ENCODE measurements at places on chromosomes 16 and 17. TPM values are rescaled to one million over a fixed set of nuclear protein-coding genes. Genes with fewer than 3 reads are reported as not detected.
A peak's percentile ranks its signal among the peaks of the same experiment; 100 is the strongest.

DNA sequence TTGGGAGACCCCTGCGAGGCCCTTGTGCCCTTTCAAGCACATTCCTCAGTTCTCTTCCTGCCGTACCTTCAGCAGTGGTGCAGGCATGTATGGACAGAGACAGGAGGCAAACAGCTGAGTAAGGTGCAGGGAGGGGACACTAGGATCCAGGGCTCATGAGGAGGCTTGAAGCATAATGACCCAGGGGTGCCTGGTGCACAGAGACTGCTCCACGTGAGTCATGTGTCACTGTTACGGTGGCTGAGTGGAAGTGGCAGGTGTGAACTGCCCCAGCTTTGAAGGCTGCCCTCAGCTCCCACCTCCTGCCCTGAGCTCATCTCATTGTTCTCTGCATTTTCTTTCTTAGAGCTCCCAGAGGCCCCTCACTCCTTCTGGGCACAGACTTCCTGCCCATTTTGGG lies 124.8 kb downstream of the NTN1 start:
- no peaks in the 10 kb centered on the region for H3K36me3 ChIP-seq
- peaks cover 2% of the 10 kb centered on the region for H3K4me1 ChIP-seq

GRCh38 chr17:82502207-82502606 lies 17.3 kb upstream of the FOXK2 start:
- H3K4me1 ChIP-seq, result peaks cover 7% of the 10 kb centered on the region
- H3K27me3 ChIP-seq, result no peaks in the 10 kb centered on the region
- no peak for DNase-seq
- H3K27ac ChIP-seq, result no peak overlapping the region
- H3K36me3 ChIP-seq, result no peaks in the 10 kb centered on the region

- no peak overlapping the region for H3K27ac ChIP-seq
- H3K27me3 ChIP-seq, result no peaks in the 10 kb centered on the region
- H3K36me3 ChIP-seq, result no peaks in the 10 kb centered on the region
- H3K4me1 ChIP-seq, result no peaks in the 10 kb centered on the region
Measured at GRCh38 chr17:80696456-80696855, 151.8 kb downstream of the RPTOR start.

DNA sequence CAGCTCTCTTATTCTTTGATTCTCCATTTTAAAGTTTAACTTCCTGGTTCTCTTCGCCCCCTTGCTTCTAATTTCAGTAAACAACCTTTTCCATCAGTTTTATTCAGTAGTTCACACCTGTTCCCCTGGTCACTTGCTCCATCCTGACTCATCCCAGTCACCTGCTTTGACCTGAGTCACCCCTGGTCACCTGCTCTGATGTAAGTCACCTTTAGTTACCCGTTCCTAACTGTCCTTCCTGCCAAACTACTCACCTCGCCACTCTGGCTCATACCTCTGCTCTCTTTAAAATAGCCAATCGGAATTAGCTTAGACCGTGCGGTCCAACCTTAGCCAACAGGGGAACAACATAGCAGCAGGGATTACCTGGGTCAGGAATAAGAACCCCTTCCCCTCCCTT lies 4.7 kb upstream of the NLRC5 start:
- H3K36me3 ChIP-seq, result no peaks in the 10 kb centered on the region
- H3K4me1 ChIP-seq, result peaks cover 20% of the 10 kb centered on the region
- no peak overlapping the region for H3K27ac ChIP-seq
- H3K27me3 ChIP-seq, result no peaks in the 10 kb centered on the region
- no peak overlapping the region for H3K4me3 ChIP-seq

- peaks cover 34% of the 10 kb centered on the region for H3K4me1 ChIP-seq
- no peak for DNase-seq
Measured at GRCh38 chr16:67457611-67458010, 23.3 kb downstream of the ATP6V0D1 start.

- no peaks in the 10 kb centered on the region for H3K27me3 ChIP-seq
- H3K4me3 ChIP-seq, result no peak overlapping the region
- no peaks in the 10 kb centered on the region for H3K36me3 ChIP-seq
- no peak overlapping the region for H3K27ac ChIP-seq
- peak; percentile 22 for DNase-seq
Measured at GRCh38 chr16:89602273-89602951, 11.0 kb upstream of the DPEP1 start.

GRCh38 chr16:65731833-65732232 lies 610.0 kb upstream of the CDH11 start:
- no peaks in the 10 kb centered on the region for H3K36me3 ChIP-seq
- H3K4me1 ChIP-seq, result no peaks in the 10 kb centered on the region
- no peak overlapping the region for H3K27ac ChIP-seq
- H3K4me3 ChIP-seq, result no peak overlapping the region

GRCh38 chr17:77266891-77267341 lies 126.1 kb downstream of the SEC14L1 start:
- H3K4me1 ChIP-seq, result no peaks in the 10 kb centered on the region
- no peaks in the 10 kb centered on the region for H3K27me3 ChIP-seq
- no peak for DNase-seq
- no peak overlapping the region for H3K4me3 ChIP-seq
- H3K27ac ChIP-seq, result no peak overlapping the region
- H3K36me3 ChIP-seq, result no peaks in the 10 kb centered on the region

DNA sequence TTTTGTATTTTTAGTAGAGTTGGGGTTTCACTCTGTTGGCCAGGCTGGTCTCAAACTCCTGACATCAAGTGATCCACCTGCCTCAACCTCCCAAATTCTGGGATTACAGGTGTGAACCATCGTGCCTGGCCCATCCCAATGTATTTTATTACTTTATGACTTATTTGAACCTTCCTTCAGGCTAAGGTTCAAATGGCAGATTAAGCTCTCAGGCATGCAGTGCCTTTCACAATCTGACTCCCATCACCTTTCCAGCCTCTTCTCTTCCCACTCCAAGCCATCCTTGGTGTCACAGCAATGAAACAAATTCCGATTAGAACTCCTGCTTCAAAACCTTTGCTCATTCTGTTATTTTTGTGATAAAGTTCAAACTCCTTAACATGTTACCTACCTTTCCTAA lies 26.6 kb upstream of the YPEL2 start:
- H3K4me3 ChIP-seq, result no peak overlapping the region
- no peak for DNase-seq
- no peaks in the 10 kb centered on the region for H3K27me3 ChIP-seq
- H3K36me3 ChIP-seq, result no peaks in the 10 kb centered on the region

- no peaks in the 10 kb centered on the region for H3K27me3 ChIP-seq
- H3K4me3 ChIP-seq, result no peak overlapping the region
- DNase-seq, result no peak
- no peaks in the 10 kb centered on the region for H3K36me3 ChIP-seq
- H3K27ac ChIP-seq, result no peak overlapping the region
Measured at GRCh38 chr16:12458591-12459358, 344.9 kb downstream of the CPPED1 start.

DNA sequence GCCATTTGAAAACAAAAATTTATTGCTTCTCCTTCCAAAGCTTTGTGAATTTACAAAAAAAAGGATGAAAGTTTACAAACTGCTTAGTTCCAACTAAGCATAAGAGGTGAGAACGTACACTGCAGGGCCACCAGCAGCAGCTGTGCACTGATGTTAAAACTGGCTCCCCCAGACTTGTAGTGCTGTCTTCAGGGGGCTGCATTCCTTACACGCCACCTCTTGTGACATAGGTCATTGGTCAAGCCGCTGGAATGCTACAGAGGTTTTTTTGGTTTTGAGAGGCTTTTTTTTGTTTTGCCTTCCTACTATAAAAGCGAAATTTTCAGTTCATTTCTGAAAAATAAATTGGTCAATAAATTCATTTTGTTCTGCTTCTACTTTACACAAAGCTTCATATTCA lies 6.9 kb downstream of the IFT20 start:
- no peaks in the 10 kb centered on the region for H3K4me1 ChIP-seq
- H3K36me3 ChIP-seq, result peaks cover 47% of the 10 kb centered on the region
- no peak overlapping the region for H3K4me3 ChIP-seq
- H3K27me3 ChIP-seq, result no peaks in the 10 kb centered on the region
- no peak for DNase-seq

DNA sequence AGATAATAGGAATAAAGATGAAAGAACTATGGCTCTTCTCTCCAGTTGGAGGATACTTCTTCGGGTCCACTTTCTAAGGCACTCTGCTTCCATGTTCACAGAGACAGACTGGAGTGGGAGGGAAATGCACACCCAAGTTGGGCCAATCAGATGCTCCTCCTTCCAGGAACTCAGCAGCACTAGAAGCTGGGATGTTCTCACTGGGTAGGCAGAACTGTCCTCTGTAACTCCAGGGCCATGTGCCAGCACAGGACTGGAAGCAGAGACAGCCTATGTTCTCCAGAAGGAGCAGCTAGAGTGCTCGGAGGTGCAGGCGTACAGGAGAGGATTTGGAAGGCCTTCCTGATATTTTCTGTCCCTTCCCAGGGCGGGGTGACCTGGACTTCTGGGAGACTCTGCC lies 49.9 kb upstream of the SREBF1 start:
- no peak overlapping the region for H3K4me3 ChIP-seq
- no peak overlapping the region for H3K27ac ChIP-seq
- peaks cover 15% of the 10 kb centered on the region for H3K36me3 ChIP-seq
- H3K4me1 ChIP-seq, result no peaks in the 10 kb centered on the region

DNA sequence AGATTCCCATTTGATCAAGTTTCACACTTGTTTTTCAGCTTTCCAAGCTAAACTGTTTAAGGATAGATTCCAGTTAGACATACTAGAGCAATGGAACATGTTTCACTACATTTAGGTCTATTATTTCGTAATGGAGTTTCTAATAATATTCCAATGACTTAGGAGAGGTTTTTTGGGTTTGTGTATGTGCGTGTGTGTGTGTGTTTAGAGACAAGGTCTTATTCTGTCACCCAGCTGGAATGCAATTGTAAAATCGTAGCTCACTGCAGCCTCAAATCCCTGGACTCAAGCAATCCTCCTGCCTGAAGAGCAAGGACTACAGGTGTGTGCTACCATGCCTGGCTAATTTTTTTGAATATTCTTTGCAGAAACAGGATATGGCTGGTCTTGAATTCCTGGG lies 426.3 kb downstream of the ZFHX3 start:
- H3K4me1 ChIP-seq, result no peaks in the 10 kb centered on the region
- H3K27ac ChIP-seq, result no peak overlapping the region
- DNase-seq, result no peak
- H3K4me3 ChIP-seq, result no peak overlapping the region
- no peaks in the 10 kb centered on the region for H3K27me3 ChIP-seq
- H3K36me3 ChIP-seq, result no peaks in the 10 kb centered on the region

DNA sequence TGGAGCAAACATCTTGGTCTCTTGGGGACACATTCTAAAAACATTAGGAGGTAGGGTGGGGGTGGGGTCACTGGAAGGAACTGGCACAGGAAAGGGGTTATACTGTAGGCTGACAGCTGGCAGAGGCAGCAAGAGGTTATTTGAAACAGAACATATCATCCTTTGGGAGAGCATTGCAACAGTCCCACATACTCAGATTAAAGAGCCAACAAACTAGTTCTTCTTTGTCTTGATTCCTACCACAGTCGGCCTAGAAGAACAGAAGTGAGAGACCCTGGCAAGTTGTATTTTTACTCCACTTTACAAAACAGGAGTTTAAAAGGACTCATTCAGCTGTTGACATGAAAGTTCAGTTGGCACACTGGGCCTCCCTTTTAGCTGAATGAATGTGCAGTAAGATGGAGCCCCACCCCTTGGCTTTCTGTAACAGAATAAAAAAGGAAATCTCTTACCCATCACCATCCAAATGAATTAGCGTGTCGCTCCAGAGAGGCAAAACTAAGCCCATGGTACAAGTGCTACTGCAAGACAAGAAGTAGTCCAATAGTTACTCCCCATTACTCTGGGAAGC lies 54.6 kb upstream of the CORO6 start:
- H3K27ac ChIP-seq, result peak overlapping the region; percentile 6
- no peaks in the 10 kb centered on the region for H3K27me3 ChIP-seq
- H3K4me3 ChIP-seq, result no peak overlapping the region
- peaks cover under 1% of the 10 kb centered on the region for H3K36me3 ChIP-seq

DNA sequence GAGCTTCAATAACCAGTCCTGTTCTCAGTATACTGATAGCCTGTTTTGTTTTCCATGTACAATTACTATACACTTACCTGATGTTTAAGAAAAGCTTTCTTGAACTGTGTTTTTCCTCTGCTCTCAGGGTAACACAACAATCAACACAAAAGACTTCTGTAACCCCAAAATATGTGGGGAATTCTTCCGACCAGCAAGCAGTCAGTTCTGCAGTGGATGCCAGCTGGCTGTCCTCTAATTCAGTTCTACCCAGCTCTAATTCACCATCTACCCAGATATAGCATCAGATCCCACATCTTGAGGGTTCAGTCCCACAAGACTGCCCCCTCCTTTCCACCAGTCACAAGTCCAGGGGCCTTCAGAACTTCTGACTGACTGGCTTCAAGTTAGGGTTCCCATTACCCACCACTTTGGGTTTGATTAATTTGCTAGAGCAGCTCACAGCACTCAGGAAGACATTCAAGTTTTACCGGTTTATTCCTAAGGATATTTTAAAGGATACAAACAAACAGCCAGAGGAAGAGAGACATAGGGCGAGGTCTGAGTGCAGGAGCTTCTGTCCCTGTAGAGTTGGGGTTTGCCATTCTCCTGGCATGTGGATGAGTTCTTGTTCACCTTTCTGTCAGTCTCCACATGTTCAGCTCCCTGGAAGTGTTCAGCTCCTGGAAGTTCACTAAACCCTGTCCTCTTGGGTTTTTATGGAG lies 178.2 kb downstream of the CHD9 start:
- no peak for DNase-seq
- H3K27me3 ChIP-seq, result no peaks in the 10 kb centered on the region
- peaks cover 88% of the 10 kb centered on the region for H3K36me3 ChIP-seq
- H3K4me1 ChIP-seq, result no peaks in the 10 kb centered on the region
- H3K27ac ChIP-seq, result no peak overlapping the region

GRCh38 chr17:34235389-34236028 lies 19.6 kb upstream of the CCL2 start:
- no peak overlapping the region for H3K4me3 ChIP-seq
- H3K4me1 ChIP-seq, result peaks cover 23% of the 10 kb centered on the region
- H3K36me3 ChIP-seq, result no peaks in the 10 kb centered on the region
- no peaks in the 10 kb centered on the region for H3K27me3 ChIP-seq
- H3K27ac ChIP-seq, result peak overlapping the region; percentile 35

DNA sequence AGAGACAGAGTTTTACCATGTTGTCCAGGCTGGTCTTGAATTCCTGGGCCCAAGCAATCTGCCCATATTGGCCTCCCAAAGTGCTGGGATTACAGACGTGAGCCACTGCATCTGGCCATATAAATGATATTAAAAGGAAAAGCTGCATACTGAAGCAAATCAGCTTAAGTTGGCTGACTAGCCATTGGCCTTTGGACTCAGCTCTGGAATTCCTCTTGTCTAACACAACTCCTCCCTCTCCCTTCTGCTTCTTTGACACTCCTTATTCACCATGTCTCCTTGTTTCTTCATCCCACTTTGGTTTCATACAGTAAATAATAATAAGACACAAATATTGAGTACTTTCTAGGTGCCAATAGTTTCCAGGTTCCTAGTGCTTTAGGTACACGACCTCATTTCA lies 7.5 kb downstream of the KRT12 start:
- H3K36me3 ChIP-seq, result no peaks in the 10 kb centered on the region
- H3K27me3 ChIP-seq, result no peaks in the 10 kb centered on the region
- no peaks in the 10 kb centered on the region for H3K4me1 ChIP-seq
- H3K27ac ChIP-seq, result no peak overlapping the region
- no peak overlapping the region for H3K4me3 ChIP-seq
- DNase-seq, result no peak

CFAP97D1 gene
- total RNA-seq, result not detected

SEC14L5 gene
- 5.7 TPM for total RNA-seq

MRPL12 gene
- 21.8 TPM for total RNA-seq

TM4SF5 gene
- not detected for total RNA-seq

TBC1D3E gene
- total RNA-seq, result not detected

JUP gene
- 47.9 TPM for total RNA-seq

KLHL36 gene
- 65.1 TPM for total RNA-seq

EIF3C gene
- 356 TPM for total RNA-seq

NPB gene
- total RNA-seq, result 1.5 TPM

UMOD gene
- not detected for total RNA-seq

MMP28 gene
- total RNA-seq, result 44.6 TPM

ANKFN1 gene
- not detected for total RNA-seq

ADAMTS18 gene
- total RNA-seq, result not detected

All from ascending aorta (tissue), 2 donors.